Stimulated activated CD8-positive, alpha-beta memory T cell treated with anti-CD3 and anti-CD28 coated beads, Interleukin-7, amount 100 ng/mL, for 4 hours (primary cell): ENCODE measurements at places on chromosomes 5 and 9.

- no peak for DNase-seq
Measured at GRCh38 chr5:128920345-128921215, 44.7 kb upstream of the SLC27A6 start.

DNA sequence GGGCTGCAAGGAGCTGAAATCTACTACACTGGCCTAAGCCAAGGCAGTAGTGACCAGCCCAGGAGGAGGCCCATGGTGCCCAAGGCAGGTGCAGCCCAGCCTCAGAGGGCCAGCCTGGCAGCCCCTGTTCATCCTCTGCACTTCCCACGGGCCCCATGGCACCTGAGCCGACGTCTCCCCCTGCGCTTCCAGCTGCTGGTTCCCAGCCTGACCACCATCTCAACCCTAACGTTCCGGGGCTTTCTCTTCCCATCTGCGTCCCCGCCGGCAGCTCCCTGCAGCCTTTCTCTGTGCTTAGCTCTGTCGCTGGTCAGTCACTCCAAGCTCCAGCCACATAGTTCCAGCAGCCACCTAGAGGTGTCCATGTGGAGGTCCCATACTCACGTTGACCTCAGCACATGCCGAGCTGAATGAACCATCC lies 105.5 kb upstream of the LMX1B start:
- DNase-seq, result no peak

- no peak for DNase-seq
Measured at GRCh38 chr5:1799110-1799601, 481 bp downstream of the MRPL36 start.

DNA sequence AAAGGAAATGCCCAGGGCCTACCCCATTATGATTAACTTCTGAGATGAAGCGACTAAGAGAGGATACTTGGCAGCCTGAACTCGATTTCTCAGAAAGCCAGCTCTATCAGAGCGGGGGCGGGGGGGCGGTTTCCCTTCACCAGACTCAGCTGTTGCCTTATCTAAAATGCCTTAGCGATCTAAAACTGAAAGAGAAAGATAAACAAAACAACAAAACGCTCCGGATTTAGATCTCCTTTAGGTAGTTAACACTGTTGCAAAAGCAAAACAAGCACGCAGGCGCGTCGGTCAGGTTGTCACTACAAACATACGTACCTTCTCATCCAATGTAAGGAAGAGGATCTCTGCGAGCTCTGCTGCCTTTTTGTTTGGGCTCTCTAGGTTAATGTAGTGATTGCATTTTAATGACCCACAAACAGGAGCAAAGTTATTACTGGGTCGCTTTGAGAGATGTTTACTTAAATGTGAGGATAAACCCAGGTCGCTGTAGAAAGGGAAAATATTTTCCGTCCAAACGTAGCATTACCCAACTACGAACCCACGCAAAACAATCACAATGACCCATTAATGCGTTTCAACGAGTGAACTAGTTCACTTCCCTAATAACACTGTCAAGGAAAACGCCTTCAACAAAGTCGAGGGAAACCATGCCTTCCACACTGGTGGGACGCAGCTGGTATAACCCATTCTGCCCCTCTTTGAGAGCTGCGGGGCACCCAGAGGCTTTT lies 982 bp downstream of the EPB41L4A start:
- peak; percentile 43 for DNase-seq

- DNase-seq, result no peak
Measured at GRCh38 chr9:70052768-70053167, 9.1 kb downstream of the MAMDC2 start.

DNA sequence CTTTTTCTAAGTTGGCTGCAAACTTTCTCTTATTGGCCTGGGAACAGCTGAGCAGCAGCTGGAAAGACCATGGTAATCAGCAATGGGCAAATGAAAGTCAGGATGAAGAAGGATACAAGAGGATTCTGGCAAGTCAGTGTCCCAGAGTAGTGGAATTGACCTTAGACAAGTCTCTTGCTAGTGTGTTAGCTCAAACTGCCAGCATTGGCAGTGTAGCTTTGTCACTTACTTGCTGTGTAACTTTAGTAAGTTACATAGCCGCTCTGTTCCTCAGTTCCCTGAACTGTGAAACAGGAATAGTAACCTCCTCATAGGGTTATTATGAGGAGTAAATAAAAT lies 3.6 kb downstream of the ALDH1A1 start:
- DNase-seq, result no peak

DNA sequence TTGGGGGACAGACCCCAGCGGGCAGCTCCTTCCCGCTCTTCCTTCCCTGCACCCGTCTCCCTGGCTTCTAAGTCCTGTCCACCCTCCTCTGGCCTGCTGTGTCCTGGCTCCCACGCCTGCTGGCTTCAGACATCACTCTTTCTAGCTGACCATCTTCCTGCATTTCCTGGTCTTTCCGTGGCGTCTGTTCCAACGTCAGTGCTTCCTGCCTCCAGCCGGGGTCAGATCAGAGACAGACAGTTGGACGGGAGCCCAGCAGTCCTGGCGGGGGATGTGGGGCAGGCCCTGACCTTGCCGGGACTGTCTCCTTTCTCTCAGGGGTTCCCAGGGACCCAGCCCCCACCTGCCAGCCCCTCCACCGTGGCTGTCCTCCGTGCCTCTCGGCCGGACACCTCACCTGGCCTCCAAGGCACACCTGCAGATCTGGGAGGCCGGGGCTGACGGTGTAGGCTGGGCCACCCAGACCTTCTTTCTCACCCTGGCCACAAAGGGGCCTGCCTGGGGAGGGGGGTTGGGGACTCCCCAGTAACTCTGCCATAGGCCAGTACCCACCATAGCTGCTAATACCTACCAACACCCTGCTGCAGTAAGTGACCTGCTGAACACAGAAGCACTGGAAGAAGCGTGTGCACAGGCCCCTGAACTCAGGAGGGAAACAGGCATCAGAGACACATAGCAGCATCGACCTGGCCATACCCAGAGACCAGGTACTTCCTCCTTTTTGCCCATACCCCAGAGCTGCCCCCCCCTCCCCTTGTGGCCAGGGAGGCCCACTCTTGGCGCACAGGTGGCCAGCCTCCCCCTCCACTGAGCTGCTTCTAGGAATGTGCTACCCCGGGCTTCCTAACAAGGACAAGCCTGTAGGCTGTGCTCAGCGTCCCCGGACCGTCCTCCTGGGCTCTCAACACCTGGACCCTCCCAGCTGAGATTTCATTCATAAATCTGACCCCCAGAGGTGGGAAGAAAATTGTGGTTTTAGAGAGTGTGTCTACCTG lies 5.1 kb downstream of the NRARP start:
- DNase-seq, result no peak

DNA sequence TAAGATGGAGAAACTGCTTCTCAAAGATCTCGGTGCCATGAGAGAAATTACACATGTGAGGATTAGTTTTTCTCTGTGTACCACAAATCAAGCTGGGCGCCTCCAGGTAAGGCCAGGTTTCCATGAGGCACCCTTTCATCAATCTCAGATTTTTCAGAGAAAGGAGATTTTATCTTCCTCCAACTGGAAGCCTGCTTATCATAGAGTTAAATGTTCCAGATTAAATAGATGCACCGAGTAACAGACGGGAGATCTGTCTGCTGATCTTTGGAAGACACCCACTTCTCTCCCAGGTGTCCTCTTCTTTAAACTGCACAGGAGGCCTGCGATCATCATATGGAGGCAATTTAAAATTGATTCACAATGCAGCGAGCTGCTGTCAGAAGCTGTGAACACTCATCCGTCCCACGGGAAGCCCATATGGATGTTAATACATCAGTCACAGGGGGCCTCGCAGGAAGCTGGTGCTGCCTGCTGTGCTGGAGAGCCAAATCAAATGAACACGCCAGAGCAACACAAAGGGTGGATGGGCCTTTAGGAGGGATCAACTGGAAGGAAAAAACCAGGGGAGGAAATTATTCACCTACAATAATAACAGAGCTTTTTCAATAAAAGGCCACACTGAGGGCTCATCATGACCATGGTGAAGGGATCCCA lies 93.3 kb downstream of the TLE1 start:
- no peak for DNase-seq

- peak; percentile 8 for DNase-seq
Measured at GRCh38 chr9:124658165-124659017, 112.7 kb downstream of the NR6A1 start.

- DNase-seq, result no peak
Measured at GRCh38 chr9:90098408-90098807, 493.6 kb downstream of the GADD45G start.

DNA sequence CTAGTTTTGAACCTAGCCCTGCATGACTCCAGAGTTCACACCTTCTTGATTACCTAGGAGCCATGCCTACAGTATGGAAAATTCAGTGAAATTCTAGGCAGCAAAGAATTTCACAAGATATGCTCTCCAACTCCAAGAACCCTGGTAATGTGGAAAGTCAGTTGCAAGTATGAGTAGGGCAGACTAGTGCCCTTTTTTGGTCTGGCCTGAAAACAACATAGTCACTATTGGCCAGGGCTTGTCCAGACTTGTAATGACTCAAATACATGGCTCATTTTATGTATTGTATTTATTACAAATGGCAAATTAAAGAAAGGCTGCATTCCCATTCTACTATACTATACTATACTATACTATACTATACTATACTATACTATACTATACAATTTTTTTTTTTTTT lies 160.4 kb downstream of the ESM1 start:
- DNase-seq, result no peak

DNA sequence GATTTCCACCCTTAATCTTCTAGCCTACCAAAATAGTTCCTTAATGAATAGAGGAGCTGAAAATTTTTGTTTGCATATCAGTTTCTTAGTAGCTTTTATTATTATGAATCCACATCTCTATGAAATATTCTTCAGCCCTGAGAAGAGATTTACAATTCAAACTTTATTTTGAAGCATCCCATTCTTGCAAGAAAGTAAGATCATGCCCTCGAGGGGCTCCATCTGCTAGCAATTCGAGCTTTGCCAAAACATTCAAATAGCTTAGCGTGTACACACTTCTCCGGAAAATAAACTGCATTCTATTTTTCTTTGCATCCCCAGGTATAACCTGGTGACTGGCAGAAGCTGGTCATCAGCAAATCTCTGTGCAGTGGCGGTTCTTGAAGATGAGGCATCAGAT lies 370.7 kb downstream of the MTRR start:
- DNase-seq, result no peak

GRCh38 chr5:8700222-8700621 lies 831.3 kb downstream of the MTRR start:
- DNase-seq, result no peak

DNA sequence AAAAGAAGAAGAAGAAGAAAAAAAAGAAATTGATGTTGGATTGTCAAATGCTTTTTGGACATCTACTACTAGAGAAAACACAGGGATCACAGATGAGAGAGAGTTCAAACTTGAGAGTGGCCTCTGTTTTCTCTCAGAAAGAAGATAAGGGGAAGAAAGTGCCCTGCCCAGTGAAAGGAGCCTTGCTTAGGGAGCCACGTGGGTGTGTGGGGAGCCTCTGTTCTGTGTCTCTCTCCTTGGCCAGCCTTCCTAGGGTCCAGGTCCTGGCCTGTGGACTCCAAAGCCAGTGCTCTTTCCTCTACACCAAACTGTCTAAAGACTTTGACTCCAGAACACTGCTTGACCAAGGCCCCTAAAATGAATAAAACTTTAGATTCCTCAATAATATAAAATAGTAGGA lies 22.0 kb upstream of the COL15A1 start:
- no peak for DNase-seq

DNA sequence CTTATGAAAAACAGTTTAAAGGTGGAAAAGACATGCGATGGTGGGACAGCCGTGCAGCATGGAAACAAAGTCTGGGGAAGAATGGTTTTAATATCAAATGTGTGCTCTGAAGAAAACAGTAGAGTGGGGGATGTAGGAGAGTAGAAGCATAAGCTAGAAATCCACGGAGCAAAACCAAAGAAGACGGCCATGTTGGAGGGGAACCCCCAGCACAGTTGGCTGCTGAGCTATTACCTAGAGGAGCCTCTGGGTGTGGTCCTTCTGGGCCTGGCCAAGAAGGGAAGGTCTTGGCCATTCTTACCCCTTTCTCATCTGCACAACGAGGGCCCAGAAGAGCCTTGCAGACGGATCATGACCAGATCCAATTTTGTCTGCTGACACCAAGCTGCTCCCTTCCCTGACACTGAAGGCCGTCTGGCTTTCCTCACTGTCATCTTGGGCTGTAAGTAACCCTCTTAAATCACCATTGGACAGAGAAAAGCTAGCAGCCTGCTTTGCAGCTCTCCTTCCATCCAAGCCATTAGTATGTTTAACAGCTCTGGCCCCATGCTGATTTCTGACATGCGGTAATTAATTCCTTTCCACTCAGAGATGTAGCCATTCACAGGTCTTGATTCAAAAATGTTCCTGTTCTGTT lies 189.5 kb downstream of the SEC61B start:
- no peak for DNase-seq

DNA sequence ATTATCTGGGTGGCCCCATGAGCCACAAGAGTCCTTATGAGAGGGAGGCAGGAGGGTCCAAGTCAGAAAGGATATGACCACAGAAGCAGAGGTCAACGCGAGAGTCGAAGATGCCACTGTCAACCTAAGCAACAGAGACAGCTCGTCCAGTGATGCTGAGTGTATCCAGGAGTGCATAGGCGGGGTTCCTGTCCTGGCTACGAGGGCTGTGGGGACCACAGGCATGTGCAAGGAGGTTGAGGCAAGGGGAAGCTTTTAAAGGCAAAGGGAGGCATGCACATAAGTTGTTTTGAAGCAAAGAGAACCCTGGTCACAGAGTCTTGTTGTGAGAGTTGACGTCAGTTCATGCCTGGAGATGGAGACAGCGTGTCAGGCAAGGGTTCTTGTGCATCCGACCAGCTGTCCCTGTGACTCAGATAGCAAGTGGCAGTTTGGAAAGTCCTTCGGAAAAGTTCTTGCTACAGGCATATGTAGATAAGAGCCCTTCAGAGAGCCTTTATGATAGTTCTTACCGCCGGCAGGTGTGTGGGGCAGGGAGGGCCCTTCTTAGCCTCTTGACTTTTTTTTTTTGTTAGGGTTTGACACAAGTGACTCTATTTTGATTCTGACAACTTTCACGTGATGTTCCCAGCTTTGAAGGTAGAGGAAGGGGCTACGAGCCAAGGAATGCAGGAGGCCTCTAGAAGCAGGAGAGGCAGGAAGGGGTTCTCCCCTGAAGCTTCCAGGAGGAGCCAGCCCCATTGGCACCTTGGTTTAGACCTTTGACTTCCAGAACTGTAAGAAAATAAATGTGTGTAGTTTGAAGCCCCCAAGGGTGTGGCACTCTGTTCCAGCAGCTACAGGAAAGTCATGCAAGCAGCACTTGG lies 66.0 kb upstream of the FCN1 start:
- no peak for DNase-seq

DNA sequence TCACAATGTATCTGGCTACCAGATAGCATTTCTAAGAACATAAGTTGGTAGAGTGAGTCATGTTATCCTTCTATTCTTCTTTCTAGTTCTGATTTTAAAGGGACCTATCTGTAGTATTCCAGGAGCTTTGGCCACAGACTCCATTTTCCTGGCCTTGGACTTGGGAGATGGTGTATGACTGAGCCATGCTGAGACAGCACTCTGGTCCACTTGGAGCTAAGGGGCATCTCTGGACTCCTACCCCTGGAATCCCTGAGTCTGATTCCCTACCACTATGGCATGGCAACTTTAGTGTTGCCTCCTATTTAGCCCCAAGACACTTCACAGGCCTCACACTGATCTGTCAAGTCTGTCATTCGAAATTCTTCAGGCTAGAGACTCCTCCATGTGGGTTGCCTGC lies 58.8 kb downstream of the BAAT start:
- no peak for DNase-seq
